MV-4-11 (cell line): ENCODE measurements at places on chromosomes 3 and 15.

DNA sequence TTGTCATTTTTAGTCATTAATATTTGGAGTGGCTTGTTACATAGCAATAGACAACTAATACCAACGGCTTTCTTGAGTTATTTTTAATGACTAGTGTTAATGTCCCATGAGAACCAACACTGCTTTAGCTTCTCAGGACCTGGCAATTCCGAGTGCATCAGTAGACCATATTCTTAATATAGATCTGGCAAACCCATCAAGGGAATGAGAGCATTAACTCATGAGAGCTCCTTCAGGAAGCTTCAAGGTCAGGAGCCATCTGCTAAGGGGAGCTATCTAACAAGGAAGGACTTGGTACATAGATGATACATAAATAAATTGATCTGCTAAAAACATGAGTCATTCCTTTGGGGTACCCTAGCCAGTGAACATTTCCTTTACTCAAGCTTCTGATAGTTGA, 122.6 kb upstream of the EPHA3 start:
- no peak for DNase-seq

GRCh38 chr15:89148126-89148525, 59.9 kb downstream of the ABHD2 start:
- DNase-seq: no peak

GRCh38 chr3:48709051-48709461, 8.0 kb downstream of the IP6K2 start:
- no peak for DNase-seq

GRCh38 chr3:52518723-52519444, 14.8 kb downstream of the NT5DC2 start:
- no peak for DNase-seq

DNA sequence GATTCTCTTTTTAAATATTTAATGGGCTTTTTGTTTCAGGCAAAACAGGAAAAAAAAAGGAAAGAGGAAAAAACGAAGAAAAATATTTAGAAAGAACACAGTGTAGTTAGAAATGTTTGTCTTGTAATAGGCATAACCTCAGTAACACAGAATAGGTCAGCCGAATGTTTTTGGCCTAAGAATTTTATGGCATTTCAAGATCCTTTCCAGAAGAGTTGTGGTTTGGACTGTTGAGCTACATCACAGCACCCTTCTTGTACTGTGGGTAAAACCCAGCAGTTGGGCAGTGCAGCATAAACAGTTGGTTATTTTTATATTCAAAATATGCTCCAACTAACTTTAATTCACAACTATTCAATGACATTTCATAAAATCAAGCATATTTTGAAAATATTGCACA, 474.4 kb upstream of the AGTR1 start:
- DNase-seq: no peak
